Stimulated activated CD4-positive, alpha-beta T cell treated with anti-CD3 and anti-CD28 coated beads, Interleukin-15, amount 100 ng/mL, for 1 hour (primary cell): ENCODE measurements at places on chromosomes 16 and 17.

- peak; percentile 16 for DNase-seq
These were observed 82.2 kb downstream of the CMC2 start for GRCh38 chr16:80924372-80924978.

DNA sequence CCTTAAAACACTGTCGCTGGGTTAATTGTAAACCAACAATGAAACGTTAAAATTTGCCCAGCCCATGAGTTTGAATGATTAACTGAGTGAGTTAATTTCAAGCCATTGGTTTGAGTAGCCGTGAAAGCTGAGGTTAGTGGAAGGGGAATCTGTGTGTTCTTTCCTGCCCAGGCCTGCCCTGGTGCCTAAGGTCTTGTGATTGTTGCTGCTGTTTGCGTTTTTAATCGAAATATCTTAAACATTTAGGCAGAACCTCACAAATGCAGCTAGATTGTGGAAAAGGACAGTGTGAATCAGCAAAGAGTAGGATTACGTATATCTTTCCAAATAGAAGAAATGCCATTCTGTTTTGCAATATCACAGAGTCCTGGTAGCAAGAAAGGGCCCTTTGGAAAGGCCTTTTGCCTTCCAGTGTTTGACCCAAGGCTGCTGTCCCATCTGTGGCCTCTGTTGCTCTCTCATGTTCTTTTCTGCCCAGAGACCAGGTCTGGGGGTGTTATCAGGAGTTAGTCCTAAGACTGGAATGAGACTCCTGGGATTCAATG lies 113.8 kb downstream of the MSI2 start:
- no peak for DNase-seq

DNA sequence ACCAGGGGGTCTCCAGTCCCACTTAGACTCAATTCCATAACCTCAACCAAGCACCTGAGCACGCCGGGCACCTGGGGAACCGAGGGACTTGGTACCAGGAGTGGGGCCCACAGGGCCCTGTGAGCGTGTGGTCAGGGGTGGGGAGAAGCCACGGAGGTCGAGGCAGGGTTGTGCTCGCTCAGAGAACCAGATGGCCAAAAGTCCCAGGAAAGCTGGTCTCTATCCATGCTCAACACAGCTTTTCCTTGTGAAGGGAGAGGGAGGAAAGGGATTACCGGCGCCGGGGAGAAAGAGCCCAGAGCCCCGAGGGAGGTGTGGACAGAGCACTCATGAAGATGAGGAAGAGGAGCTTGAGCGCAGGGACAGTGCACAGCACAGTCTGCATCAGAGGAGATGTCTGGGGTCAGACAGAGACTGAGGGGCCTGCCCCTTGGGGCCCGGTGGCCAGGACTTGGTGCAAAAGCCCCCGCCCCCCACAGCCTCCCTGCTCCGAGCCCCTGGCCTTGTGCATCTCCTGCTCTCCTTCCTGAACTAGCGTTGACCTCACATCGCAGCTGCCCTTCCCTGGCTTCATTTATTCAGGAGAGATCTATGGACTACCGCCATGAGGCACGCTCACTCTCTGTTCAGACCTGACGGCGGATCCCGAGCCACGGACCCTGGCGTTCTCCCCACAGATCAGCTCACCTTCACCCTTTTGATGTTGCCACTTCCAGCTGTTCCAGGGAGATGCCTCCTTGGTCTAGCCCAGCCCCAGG lies 355.4 kb upstream of the TNRC6C start:
- DNase-seq, result no peak

- DNase-seq, result no peak
These were observed 18.6 kb downstream of the COG7 start for GRCh38 chr16:23434380-23434779.

- DNase-seq, result no peak
These were observed 3.8 kb downstream of the MRPL38 start for GRCh38 chr17:75900691-75901533.

DNA sequence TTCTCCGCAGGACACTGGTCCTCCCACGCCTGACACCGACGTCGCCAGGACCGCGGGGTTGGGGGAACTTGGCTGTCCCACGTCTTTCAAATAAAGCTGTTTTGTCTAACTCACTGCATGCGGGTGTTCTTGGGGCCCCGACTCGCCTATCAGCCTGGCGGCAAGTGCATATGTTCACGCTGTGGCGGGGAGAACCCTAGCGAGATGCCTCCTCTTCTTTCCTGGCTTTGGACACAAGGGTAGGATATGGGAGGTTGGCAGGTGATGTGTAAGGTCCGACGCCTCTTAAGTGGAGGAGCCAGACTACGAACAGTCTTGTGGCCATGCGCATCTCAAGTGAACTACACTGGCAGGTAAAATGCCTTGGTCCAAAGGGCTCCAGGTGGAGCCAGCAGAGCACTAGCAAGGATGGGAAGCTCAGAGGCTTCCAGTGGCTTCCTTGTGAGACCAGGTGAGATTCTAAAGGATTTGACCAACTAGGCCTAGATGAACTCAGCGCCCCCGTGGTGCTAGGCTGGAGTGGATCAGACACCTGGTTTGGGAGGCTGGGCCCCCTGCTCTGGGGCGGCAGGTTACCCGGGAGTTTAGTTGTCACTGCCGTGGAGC lies 873 bp upstream of the RPS2 start:
- no peak for DNase-seq

GRCh38 chr16:82603784-82604411 lies 22.9 kb upstream of the CDH13 start:
- no peak for DNase-seq

GRCh38 chr17:37358098-37358829 lies 17.5 kb upstream of the C17orf78 start:
- peak; percentile 6 for DNase-seq

GRCh38 chr16:85384833-85385462 lies 228.2 kb upstream of the GSE1 start:
- no peak for DNase-seq

GRCh38 chr17:49555495-49556222 lies 20.0 kb upstream of the NXPH3 start:
- DNase-seq, result no peak

DNA sequence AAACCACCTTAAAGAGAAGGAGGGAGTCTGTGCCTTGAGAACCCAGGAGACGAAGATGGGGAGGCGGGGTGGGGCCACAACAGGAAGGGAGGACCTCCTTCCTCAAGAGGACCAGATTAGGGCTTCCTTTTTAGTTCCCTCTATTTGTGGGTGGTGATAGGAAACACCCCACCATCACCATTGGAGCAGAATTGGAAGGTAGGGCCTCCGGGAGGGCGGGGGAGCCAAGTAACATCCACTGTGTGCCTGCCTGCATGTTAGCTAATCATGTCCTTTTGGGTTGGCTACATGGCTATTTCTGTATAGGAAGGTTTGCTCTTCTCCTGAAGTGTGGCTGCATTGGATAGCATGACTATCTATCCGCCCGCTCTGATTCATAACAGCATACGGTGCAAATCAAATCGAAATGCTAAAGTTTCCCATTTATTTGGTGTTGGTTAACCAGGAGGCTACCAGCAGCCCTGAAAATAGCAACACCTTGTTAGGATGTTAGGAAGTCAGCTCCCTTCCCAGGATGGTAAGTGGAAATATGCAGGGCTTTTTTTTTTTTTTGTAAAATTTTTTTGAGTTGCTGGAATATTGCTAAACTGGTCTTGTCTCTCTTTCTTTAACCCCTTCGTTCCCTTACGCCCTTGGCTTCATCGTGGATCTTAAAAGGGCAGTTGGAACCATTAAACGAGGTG lies 4.2 kb downstream of the SYT17 start:
- no peak for DNase-seq

GRCh38 chr16:76338472-76338871 lies 61.3 kb downstream of the CNTNAP4 start:
- no peak for DNase-seq

GRCh38 chr16:65658349-65658748 lies 536.5 kb upstream of the CDH11 start:
- DNase-seq, result no peak

GRCh38 chr16:220021-220420 lies 9.2 kb downstream of the LUC7L start:
- DNase-seq, result no peak

DNA sequence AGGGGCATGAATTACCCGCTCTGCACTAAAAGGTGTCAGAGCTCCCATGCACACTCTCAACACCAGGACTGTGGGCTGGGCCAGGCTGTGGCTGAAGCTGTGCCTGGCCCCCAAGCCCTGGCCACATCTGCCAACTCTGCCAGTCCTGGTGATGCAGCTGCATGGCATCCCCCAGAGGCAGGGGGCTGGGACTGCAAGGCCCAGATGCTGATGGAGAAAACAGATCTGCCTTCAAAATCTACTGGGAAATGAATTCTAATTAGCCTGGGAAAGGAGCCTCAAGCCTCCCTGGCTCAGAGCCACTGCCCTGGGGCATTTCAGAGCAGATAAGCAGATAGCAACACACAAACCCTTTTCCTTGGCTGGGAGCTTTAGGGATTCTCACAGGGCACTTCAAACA lies 3.4 kb downstream of the CHST6 start:
- no peak for DNase-seq

DNA sequence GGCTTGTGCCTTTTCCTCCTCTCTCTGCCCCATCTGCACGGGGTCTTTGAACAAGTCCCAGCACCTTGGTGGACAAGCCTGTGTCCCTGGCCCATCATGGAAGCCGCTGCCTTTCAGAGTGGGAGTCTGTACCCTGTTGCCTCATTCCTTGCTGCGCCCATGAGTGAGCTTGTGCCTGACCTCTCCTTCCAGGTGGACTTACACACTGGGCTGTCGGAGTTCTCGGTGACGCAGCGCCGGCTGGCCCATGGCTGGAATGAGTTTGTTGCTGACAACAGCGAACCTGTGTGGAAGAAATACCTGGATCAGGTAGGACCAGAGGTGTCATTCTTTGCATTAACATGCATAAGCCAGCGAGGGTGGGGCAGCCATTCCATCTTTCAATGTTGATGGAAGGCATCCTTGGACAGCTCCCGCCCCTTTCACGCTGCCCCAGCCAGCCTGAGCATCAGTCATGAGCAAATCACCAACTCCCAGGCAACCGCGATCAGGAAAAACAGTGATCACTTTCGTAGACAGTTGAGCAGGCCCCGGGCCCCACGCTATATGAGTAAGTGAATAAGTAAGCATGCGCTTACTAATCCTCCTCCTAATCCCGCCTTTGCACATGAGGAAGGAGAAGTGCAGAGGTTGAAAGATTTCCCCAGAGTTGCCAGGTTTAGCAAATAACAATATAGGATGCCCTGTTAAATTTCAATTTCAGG lies 36.8 kb downstream of the ATP2C2 start:
- DNase-seq, result no peak

DNA sequence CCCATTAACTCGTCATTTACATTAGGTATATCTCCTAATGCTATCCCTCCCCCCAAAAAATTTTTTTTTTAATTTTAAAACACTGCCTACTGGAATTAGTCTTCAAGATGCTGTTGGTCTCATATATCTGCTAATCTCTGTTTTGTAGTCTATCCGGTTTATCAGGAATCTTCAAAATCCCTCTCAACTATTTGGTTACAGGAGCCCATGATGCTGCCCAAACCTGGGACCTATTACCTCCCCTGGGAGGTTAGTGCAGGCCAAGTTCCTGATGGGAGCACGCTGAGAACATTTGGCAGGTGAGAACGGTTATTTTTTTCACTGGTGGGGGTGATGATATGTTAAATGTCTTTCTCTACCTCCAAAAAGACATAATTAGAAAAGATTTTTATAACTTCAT lies 6.9 kb downstream of the TEN1 start:
- DNase-seq, result no peak

- DNase-seq, result no peak
These were observed 335 bp downstream of the TMEM11 start for GRCh38 chr17:21213638-21214014.

- no peak for DNase-seq
These were observed 41.1 kb upstream of the DHX8 start for GRCh38 chr17:43442711-43443110.

DNA sequence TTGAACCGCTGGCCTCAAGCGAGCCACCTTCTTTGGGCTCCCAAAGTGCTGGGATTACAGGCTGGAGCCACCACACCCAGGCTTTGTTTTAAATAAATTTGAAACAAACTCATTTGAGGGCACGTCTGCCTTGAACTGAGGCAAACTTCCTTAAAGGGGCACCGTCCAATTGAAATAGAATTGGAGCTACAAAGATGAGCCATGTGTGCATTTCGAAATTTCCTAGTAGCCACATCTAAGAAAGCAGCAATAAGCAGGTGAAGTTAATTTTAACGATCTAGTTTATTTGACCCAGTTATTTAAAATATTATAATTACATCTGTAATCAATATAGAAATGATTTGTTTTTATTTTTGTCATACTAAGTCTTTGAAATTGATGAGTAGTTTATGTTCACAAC lies 755 bp upstream of the C16orf89 start:
- no peak for DNase-seq

DNA sequence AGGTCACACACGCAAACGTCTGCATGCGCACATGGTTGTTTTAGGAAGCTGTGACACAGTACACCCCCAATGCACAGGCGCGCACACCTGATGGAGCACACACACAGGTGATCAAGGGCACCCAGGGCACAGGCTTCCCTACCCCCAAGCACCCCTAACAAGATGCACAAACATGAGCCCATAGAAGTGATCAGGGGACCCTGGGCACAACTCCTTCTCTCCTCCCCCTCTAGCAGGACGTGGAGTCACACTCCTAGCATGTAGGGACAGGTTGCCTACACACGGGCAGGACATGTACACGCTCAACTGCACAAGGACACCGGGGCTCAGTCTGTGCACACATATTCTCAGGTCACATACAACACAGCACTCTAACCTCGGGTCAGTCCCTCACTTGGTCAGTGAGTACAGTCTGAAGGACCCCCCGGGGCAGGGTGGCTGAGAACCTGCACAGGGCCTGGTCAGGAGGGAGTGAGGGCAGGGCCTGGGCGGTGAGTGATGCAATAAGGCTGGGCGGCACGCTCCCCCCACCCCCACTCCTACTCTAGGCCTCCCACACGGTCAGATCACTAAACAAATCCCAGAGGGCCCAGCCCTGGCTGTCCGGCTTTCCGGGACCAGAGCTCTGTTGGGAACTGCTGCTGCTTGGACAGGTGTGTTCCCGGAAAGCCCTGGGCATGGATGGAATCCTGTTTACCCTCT lies 751 bp upstream of the DOC2B start:
- no peak for DNase-seq

GRCh38 chr17:17297217-17297616 lies 6.0 kb upstream of the NT5M start:
- DNase-seq, result no peak

DNA sequence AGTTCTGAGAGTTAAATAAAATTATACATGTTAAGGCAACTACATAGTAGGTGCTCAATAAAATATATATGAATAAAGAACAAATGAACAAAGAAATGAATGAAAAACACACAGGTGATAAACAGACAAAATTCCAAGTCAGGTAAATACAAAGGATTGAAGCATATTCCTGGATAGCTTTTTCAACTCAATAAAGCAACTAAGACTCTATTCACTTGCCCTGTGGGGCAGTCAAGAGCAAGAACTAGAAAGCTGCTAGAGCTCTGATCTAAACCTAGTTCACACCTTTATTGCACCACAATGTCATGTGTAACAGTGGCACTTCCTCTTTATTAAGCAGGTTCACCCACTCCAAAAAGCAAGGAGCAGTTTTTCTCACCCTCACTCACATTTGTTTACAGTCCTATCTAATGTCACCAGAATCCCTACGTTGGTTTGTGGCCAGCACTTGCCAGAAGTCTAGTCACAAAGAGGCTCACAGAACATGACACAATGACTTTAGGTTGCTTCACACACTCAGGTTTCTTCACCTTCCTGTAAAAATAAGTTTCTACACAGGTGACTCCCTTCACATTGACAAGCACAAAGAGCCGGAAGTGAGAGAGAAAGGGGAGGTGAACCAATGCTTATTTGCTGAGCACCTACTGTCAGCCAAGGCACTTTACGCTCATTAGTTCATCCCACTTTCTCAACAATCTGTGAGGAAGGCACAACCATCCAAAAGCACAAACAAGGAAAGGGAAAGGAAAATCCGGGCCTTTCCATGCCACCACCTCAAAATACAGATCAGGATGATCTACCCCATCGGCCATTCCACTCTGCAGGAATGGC lies 70.8 kb downstream of the XPO6 start:
- peak; percentile 35 for DNase-seq
